ENCODE measurements at places on chromosomes 13 and 19.

DNA sequence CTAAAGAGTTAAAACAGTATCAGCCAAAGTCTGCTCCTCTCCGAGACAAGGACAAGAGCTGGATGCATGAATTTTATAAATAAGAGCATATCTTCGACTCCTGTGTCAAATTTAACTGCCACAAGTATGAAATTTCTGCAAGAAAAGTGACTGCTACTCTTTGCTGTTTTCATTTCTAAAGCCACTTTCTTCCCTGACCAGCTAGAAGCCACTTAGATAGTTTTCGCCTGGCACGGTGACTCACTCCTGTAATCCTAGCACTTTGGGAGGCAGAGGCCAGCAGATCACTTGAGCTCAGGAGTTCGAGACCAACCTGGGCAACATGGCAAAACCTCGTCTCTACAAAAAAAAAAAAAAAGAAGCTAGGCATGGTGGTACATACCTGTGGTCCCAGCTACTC, 61.3 kb downstream of the ENOX1 start:
- no peak for DNase-seq

DNA sequence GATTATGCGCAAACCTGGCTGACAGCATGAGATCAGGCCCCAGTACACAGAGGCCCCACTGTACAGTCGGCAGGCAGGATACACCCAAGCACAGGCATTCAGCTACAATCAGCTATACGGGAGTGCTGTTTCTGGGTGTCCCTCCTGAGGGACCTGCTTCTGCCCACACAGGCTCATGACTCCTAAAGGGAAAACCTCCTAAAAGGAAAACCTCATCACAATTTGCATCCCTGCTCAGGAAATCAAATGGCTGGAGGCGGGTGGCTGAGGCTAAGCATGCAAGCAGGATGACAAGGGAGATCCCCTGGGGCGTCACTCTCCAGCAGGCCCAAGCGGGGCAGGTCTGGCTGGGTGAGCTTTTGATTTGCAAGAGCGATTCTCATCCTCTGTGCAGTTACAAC, 99.8 kb downstream of the CRYL1 start:
- no peak for DNase-seq

GRCh38 chr19:30387311-30388115, 15.3 kb downstream of the ZNF536 start:
- DNase-seq, result no peak

DNA sequence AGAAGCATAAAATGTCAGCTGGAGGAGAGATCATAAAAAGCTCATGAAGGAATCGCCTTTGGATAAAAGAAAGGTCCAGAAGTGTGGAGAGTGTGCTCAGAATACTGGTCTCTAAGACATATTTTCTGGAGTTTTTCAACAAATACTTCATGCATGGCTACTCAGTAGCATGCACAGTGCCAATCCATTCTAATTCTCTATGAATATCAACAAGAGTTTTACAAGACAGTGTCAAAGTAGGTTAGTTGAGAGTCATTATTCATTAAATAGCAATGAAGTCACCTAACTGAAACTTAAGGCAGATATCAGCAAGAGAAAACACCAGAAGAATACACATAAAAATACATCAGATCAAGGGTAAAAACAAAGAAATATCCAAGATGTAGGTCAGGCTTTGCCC, 1243.2 kb upstream of the SLC10A2 start:
- DNase-seq, result no peak
